ENCODE measurements at places on chromosomes 13 and 19.

DNA sequence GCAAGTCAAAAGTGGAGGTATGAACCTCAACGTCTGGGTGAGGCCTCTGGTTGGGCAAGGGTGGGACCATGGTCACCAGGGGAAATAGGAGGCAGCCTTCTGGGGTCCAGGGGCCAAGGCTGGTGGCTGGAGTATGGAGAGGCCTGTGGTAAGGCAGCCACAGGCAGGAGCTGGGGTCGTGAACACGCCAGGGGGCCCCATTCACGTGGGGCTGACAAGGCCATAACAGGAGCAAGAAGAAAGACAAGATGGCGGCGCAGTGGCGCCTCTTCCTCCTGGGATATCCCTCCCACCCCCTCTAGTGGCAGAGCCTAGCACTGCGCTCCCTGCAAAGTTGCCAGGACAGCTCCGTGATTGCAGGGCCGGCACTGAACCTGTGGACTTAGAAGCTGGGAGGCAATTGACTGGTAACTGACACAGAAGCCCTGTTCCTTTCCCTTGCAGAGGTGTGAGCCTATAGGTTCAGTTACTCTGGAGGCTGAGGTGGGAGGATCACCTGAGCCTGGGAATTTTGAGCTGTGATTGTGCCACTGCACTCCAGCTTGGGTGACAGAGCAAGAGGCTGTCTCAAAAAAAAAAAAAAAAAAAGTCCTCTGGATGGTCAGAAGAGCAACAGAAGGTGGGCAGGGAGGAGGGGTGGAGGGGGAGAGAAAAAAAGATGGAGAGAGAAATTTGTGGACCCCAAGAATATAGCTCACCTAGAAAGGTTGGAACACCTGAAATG is 19.7 kb upstream of the EDDM13 start:
- DNase-seq: peak; percentile 22

DNA sequence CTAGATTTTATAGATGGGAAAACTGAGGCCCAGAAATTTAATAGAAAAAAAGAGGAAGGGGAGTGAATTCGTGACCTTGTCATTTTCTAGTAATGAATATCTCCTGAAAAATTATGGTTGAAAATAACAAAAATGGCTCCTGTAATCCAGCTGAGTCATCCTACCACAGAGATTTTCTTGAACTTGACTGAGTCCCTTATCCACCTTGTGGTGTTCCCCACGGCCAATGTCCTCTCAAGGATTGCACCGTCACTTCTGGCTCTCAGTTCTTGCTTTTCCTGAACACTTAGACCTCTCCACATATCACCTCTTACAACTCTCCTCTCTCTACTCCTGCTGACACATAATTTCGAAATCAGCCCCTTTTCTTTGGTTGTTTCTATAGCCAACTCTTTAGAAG is 1.2 kb upstream of the KATNAL1 start:
- DNase-seq: no peak

- DNase-seq: no peak
These were observed 37.9 kb downstream of the SOX1 start for GRCh38 chr13:112104881-112105234.

DNA sequence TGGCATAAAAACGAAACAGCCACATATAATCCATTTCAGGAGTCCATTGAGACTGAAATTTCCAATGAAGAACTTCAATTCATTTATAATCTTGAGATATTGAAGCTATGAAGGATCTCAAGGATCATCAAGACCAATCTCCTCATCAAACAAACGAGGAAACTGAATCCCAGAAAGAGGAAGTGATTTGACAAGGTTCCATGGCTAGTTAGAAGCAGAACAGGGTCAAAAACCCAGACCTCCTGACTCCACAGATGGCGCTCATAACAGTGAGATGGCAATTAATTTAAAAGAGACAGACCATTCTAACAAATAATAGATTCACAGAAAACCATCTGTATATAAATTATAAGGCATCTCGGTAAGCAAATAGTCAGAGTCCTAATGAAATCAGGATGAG is 229.7 kb downstream of the KCTD12 start:
- DNase-seq: no peak

- no peak for DNase-seq
These were observed 39.5 kb upstream of the CNMD start for GRCh38 chr13:52779103-52779502.

- no peak for DNase-seq
These were observed 114.2 kb upstream of the RXFP2 start for GRCh38 chr13:31625115-31625514.

DNA sequence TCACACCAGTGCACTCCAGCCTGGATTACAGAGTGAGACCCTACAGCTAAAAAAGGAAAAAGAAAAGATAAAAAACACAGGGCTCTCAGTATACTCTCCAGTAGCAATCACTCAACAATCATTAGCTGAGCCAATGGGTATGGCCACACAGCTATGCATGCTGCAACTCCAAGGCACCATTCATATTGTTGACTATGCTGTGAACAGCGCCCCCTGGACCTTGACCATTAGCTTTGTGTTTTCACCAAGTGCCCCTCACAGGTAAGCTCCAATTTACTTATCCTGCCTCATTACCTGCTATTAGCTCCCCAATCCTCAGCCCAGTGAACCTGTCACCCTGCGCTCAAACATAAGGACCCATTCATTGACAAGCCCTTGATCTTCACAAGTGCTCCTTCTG is 35.8 kb downstream of the ZIC5 start:
- no peak for DNase-seq

- DNase-seq: no peak
These were observed 156.8 kb downstream of the DNAJC3 start for GRCh38 chr13:95833719-95834118.

GRCh38 chr19:46726971-46727501 is 10.1 kb upstream of the PRKD2 start:
- no peak for DNase-seq

DNA sequence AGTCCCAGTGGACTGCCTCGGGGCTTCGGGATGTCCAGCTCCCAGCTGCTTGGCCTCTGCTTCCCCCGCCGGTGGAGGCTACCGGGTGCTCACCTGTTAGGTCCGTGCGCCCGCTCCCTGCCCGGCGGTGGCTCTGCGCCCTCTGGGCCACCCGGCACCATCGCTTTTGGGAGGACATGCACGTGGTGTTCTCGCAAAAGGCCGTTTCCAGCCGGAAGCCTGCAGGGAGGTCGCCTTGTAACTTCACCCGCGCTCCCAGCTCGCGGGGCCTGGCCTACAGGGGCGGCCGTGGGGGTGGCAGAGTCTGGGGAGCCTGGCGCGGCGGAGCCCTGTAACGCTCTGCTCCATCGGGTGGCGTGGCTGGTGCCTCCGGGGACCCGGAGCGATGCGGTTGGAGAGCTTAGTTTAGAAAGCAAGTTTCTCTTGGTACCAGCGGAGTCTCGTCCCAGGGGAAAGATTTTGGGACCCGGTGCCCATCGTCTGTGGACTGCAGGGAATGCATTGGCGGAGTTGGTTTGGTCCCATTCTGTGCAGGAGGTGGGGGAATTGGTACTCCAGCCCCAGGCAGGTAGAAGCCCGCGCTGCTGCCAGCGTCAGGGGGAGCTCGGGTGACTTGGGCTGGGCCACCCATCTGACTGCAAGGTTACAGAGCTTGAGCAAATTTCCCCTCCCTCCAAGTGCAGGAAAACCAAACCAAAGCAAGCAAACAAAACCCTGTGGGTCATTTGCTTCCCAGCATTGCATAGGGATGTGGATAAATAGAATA is 673 bp downstream of the SPATA13 start:
- no peak for DNase-seq

DNA sequence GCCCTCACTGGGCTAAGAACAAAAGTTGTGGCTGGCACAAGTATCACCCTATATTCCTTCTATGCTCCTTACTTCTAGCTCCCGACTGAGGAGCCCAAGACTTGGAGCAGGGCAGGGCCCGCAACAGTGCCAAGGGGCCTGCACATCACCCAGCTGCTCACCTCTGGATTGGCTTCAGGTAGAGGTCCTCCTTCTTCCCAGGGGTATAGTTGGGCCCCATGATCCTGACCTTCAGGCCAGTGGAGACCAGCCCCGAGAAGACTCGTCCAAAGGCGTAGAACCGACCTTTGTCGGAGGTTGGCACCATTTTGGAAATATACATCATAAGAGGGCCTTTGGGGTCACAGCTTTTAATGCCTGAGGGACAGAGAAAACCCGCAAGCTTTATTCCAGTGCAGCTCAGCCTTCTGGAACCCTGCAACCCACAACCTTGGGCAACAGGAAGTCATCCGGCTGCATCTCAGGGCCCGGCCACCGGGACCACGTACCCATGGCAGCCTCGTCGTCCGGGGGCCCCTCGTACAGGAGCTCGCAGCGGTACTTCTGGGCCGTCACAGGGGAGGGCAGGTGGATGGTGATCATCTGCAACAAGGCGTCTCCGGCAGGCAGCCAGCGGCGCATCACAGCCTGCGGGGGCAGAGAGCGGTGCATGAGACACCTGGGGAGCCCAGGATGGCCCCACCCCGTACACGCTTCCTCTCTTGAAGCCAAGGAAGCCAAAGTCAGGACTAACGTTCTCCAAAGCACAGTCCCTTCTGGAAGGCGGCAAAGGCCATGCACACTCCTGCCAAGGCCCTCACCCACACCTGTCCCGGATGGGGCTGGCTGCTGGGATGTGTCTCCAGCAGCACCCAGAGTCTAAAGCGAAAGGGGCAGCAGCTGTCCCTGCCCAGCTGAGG is 4.7 kb downstream of the EEF2 start:
- DNase-seq: no peak

DNA sequence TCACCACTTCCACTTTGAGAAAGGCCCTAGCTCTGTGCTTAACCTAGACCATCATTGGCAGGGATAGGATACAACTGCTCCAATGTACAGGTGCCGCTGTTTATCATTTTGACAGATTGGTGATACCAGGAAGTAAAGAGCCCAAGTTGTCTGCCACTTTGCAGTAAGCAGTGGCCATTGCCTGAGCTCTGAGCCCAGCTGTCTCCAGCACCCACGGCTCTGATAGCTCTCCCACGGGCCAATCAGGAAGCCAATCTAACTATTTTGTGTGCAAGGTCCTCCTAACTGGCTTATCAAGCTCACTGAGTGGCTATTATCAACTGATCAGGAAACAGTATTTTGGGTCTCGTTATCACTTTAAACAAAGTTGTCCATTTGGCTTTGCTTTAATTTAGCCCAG is 181.1 kb downstream of the DCT start:
- no peak for DNase-seq

GRCh38 chr19:3788996-3789778 is 3.0 kb upstream of the MATK start:
- no peak for DNase-seq

- no peak for DNase-seq
These were observed 10.7 kb downstream of the NLRP8 start for GRCh38 chr19:55958356-55958755.

GRCh38 chr13:73036566-73036965 is 22.2 kb upstream of the KLF5 start:
- DNase-seq: no peak

GRCh38 chr13:72504131-72504841 is 223.1 kb downstream of the MZT1 start:
- DNase-seq: no peak

GRCh38 chr13:24746618-24747247 is 17.2 kb upstream of the RNF17 start:
- no peak for DNase-seq

GRCh38 chr19:55386493-55386971 is 800 bp downstream of the RPL28 start:
- DNase-seq: no peak

DNA sequence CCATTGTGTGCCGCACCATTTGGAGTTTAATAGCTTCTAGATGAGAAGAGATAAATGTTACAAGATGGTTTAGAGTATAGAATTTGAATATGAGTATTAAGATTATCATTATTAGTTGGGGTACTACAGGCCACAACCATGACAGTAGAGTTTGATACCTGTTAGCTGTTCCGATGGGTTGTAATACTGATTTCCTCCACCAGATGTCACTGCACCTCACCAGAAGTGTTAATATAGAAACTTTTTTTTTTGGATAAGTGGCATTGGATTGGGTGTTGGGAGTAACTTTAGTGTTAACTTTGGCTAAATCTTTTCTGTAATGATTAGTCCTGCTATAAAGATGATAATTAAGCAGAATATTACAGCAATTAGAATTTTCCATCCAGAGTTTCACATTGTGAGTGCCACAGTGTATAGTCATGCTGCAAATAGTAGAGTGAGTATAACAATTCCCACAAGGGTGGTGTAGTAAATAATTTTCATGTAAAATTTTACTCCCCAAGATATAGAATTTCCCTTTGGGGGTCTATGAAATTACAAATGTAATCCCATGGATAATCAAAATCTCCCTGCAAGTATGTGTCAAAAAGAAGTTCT is 56.3 kb downstream of the PSG3 start:
- DNase-seq: peak; percentile 13

Data from HS-5 (cell line).